ENCODE measurements at places on chromosomes 11 and 22.

GRCh38 chr22:25361899-25362214 lies 142.4 kb downstream of the CRYBB2 start:
- no peak for DNase-seq

- DNase-seq, result no peak
Measured at GRCh38 chr22:38097557-38098409, 12.7 kb downstream of the BAIAP2L2 start.

GRCh38 chr11:17694494-17695110 lies 24.8 kb upstream of the MYOD1 start:
- no peak for DNase-seq

GRCh38 chr11:113563766-113564526 lies 88.7 kb upstream of the DRD2 start:
- no peak for DNase-seq

DNA sequence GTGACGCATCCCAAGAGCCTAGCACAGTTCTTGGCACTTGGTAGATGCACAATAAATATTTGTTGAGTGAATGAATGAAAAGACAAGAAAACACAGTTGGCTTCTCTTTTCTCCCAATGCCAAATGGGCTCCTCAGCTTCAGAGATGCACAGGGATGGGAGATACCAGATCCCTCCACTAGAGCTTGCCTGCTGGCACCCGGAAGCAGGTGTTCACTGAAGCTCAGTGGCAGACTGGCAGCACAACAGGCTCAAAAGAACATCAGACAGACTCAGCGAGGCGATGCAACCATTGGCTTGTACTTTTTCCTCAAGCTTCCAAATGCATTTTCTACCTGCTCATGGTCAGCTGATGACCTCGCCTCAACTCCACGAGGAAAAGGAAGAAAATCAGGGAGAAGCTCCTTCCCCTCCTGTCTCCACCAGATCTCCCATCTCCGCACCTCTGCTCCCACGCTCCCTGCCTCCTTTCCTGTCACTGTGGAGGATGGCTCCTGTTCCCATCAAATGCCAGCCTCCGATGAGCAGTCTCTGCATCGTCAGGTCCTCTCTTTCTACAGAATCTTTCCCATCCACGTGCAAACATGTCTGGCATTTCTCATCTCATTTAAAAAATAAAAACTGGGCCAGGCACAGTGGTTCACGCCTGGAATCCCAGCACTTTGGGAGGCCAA lies 5.8 kb downstream of the RAPSN start:
- peak; percentile 69 for DNase-seq

- DNase-seq, result no peak
Measured at GRCh38 chr11:14290422-14290821, 68.6 kb downstream of the RRAS2 start.

DNA sequence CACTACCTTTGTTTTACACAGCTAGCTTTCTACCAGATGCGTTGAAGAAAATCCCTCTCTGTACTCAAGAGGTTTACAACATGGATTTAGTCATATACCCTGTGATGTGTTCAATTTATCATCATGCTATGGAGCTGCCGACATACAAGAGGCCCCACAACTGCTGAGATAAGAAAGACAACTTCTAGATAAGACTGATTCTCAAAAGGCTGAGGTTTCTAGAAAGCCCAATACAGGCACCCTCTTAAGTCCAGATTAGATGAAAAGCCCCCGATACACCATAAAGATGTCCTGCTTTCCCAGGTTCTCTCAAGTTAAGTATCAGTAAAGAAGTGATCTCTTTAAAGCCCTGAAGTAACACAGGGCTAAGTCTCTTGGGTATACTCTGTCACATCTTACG lies 14.3 kb downstream of the MTCH2 start:
- DNase-seq, result no peak

DNA sequence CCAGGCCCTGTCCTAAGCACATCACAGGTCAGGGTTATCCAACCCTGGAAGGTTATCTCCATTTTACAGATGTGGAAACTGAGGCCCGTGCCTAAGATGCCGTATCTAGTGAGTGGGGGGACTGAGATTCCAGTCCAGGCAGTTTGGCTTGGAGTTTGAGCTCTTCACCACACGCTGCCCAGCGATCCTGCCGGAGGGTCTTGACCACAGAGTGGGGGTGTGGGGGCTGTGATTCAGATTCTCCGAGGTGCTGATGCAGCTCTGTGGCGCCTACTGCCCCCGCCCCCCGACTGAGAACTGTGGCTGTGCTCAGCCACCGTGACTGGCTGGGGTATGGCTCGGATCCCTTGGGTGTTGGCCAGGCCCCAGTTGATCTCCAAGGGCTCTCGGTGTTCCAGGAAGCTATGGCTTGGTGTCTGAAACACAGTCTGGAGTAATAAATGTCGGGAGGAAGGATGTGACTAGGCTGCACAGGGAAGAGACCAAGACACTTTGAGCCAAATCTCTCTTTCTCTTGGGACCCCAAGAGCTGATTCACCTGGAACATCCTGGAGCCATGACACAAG lies 60.6 kb upstream of the RASD2 start:
- no peak for DNase-seq

DNA sequence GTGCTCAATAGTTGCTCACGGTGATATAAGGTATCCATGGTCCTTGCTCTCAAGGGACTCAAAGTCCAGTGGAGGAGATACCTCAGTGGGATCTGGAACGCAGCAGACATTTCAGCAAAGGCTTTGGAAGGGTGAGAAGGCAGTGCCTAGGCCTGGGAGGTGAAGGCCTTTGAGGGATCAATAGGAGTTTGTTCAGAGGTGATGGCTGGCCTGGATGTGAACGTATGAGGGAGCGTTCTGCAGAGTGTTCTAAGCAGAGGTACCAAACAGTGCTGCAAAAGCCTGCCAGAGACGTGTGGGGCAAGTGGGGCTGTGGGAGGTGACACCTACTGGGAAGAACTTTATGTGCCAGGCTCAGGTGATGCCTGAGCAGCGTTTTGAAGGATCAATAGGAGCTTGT lies 7.4 kb upstream of the MB start:
- DNase-seq, result no peak

DNA sequence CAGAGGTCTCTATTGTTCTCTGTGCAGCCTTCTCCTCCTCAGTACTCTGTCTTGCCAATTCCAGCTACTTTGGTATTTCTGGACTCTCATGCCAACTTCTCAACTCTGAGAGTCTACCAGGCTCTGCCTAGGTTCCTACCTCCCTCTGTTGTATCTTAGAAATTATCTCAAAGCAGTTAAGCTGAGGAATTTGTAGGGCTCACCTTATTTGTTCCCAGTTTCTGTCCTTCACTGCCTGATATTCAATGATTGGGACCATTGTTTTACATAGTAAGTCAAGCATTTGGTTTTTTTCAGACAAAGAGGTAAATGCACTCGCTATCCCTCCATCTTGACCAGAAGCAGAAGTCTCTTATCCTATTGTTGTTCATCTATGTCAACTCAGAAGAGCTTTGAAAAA lies 205.0 kb upstream of the PGR start:
- no peak for DNase-seq

DNA sequence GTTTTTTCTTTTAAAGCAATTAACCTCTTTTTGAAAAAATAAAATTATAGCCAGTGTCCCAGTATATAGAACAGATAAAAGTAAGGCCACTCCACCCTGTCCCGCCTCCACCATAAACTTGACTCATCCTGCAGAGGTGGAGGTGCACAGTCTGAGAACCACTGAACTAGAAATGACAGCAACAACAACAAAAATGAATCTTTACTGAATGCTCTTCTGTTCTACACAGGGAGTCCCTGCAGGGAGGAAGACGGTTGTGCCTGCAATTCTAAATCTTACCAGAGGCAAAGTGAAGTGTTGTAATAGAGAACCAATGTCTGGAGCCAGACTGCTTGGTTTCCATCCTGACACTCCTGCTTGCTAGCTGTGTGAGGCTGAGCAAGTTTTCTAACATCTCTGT lies 162.3 kb downstream of the FBXO7 start:
- DNase-seq, result no peak

GRCh38 chr22:45969414-45969799 lies 7.6 kb downstream of the WNT7B start:
- no peak for DNase-seq

- DNase-seq, result peak; percentile 29
Measured at GRCh38 chr11:110349138-110349996, 53.0 kb upstream of the RDX start.

DNA sequence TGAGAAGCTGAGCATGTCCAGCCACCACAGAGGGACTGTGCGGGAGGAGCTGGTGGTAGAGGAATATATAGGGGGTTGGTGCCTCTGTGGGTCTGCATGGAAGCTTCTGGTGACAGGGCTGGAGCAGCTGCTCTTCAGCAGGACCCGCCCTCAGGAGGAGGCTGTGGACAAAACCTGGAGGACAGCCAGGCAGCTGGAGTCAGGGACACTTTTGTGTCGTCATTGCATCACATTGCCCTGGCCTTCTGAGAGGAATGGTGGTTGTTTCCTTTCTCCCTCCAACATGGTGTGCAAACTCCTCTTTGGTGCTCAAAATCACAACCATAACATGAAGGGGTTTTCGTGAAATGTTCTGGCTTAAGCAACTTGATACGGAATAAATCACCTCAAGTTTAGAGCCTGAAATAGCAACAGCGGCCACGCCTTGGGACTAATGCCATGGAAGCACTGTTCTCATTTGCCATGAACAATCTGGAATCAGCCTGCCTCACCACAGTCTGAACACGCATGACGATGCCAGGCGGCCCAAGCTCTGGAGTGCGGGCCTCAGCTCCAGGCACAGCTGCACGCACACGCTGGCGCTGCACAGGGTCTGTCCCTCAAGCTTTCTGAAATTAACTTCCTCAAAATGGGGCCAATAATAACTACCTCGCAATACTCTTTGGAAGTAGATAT lies 17.1 kb upstream of the CSRP3 start:
- DNase-seq, result peak; percentile 54

- no peak for DNase-seq
Measured at GRCh38 chr11:6202041-6202440, 3.0 kb downstream of the OR52W1 start.

DNA sequence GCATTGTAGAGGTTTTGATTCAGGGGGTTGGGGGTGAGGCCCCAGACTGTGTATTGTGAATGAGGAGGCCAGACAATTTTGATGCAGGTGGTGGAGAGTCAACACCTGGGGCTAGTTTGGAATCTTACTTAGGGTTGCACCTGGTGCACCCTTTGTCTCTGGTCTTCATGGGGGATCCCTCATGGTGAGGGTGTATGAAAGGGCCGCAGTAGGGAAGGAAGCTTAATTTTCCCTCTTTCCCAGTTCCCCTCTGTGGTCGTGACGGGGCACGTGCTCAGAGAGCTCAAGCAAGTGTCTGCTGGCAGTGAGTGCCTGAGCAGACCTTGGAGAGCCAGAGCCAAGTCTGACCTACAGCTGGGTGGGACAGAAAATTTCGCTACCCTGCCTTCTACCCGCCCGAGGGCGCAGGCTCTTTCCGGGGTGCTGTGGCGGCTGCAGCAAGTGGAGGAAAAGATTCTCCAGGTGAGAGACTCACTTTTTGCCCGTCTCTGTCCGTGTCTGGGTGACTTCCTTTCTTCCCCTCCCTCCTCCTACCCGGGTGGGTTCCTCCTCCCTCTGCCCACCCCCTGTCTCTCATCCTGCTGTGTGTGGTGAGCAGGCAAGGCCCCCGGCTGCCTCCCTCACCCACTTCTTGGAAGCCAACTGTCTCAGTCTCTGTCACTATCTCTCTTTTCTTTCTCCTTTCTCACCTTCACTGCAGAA lies 131.7 kb downstream of the MICAL2 start:
- DNase-seq, result no peak

DNA sequence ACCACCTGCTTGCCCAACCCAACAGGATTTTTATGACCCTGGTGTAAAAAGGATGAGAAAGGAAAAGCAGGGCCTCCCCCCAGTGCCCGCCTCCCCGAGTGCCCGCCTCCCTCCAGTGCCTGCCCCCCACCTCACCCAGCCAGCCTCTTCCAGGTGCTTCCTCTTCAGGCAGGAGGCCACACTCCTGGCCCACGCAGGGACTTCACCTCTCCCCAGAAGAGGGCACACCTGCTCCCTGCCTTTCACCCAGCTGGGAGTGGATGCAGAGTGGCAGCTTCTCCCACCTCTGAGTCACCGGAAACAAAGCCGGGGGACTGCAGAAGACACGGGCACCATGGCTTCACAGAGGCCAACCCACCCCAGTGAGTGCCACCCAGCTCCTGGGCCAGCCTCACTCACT lies 16.1 kb downstream of the CPT1A start:
- DNase-seq, result no peak

GRCh38 chr11:110172468-110173065 lies 79.4 kb downstream of the ZC3H12C start:
- DNase-seq, result peak; percentile 56

DNA sequence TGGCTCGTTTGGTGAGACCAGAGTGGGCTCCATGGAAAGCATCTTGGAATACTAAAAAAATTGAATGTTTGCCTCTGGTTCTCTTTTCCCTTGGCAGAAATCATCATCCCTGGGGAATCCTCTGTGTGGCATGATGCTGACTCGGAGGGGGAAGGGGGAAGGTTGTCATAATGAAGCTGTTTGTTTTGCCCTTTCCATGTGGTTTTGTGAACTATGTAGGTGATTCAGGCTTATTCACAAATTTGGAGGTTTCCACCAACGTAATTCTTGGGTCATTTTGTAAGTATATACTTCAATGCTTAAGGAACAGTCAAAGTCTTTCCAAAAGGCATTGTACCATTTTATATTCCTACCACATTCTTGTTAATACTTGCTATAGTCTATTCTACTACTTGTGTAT lies 754.0 kb upstream of the FAT3 start:
- DNase-seq, result no peak

GRCh38 chr11:28346721-28347120 lies 238.5 kb downstream of the METTL15 start:
- no peak for DNase-seq

GRCh38 chr22:38449776-38450175 lies 5.2 kb downstream of the KCNJ4 start:
- DNase-seq, result no peak

DNA sequence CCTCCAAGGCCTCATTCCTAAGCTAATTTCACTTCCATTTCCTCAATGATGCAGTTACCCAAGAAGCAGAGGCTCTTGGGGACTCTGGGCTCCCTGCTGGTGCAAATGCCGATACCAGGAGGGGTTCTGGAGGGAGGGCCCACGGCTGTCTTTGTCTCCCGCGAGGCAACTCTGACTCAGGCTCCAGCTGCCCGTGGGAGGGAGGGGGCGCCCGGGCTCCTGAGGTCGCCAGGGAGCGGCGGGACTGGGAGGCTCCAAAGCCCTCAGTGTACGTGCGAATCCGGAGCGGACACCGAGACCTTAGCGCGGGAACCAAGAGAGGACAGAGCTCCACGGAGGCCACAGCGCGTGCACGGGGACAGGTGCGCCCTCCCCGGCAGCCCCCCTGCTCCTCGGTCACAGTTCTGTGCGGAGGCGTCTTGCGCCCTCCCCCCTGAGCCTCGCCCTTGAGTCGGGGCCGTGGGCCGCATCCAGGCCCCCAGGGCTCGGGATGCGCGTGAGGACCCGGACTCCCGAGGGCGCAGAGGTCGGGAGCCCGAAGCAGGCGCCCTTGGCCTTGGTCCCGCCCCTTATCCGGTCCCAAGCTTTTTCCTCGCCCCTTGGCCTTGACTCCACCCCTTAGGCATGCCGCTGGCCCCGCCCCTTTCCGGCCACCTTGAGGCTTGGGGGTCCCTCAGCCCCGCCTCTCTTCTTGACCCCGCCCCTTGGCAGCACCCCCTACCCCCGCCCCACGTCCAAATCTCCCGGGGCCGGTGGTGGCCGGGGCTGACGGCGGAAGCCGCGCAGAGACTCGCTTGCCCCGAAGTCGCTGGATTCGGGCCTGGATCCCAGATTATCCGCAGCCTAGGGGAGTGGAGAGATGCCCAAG lies 4.7 kb upstream of the SHISA8 start:
- DNase-seq, result no peak

GRCh38 chr11:37973941-37974340 lies 1375.9 kb upstream of the RAG2 start:
- DNase-seq, result no peak

GRCh38 chr22:30250661-30251267 lies 4.2 kb upstream of the LIF start:
- DNase-seq, result no peak
